ENCODE measurements at places on chromosomes 6 and 20.

GRCh38 chr6:73395875-73396274 lies 1.2 kb downstream of the DDX43 start:
- no peak for DNase-seq

DNA sequence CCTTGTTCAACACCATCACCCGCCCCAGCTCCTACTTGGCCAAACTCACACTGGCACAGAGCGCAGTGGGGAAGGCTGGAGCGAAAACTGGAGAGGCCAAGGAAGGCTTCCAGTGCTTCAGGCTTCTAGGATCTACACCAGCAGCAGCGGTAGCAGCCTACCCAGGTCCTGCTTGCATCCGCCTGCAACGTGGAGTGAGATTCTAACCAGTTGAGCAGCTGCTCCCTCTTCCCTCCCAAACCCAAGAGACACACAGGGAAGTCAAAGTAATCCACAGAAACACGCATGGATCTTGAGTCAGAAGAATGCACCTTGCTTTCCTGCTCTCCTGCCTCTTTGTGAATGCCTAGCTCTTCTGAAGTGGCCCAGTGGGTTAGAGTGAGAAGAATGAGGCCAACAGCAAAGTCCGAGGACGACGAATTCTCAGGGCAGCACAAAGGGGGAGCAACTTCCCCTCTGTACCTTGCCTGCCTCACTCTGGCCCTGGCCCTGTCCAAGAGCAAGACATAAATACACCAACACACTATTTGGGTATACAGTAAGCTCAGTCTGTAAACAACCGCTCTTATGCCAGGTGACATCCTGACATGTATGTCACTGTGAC lies 95.9 kb upstream of the FOXQ1 start:
- DNase-seq, result no peak

DNA sequence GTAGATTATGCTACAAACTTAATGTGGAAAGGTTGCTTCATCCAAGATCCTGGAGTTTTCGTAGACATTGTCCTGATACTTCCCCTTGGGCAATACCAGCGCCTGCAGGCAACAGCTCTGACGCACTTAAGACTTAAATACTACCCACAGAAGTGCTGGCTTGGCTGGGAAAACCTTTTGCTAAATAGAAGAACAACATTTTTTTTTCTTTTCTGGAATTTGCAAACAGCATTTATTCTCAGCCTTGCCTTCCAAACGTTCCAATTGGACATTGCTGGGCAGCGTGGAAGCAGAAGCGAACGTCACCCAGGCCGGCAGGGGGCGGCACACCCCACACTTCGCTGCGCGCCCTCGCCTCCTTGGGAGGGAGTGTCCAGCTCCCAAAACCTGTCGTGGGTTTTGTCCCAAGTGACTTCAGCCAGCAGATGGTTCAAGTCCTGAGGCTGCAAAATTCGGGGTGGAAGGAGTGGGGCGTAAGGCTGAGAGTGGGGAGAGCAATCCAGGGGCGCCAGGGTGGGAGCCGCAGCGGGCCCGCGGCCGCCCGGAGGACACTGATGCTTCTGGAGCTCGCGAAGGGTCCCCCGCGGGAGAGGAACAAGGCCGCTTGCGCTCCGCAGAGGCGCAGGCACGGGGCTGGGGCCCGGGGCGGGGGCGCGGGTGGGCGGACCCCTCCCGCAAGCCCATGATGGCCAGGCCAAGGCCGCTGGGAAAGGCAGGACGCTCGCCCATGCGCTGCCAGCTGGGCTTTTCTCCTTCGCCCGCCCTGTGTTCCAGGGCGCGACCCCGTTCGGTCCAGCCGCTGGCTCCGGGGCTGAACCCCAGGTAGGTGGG lies 60.8 kb upstream of the MAP3K4 start:
- DNase-seq, result peak; percentile 30

DNA sequence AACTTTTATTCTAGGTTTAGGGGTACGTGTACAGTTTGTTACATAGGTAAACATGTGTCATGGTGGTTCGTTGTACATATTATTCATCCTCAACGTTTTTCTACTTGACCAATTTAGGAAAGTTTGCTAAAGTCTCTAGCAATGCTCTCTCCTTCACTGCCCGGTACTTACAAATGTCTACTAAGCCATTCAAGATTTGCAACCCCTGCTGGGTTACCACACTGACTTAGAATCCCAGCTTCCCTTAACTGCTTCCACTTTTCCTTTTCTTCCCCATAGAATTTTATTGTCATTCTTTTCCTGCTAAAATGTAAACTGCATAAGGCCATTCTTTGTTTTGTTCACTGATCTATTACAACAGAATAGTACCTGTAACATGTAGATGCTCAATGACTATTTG lies 97.4 kb downstream of the SMPDL3A start:
- no peak for DNase-seq

GRCh38 chr20:44691424-44692423 lies 23.4 kb upstream of the CCN5 start:
- DNase-seq, result no peak

DNA sequence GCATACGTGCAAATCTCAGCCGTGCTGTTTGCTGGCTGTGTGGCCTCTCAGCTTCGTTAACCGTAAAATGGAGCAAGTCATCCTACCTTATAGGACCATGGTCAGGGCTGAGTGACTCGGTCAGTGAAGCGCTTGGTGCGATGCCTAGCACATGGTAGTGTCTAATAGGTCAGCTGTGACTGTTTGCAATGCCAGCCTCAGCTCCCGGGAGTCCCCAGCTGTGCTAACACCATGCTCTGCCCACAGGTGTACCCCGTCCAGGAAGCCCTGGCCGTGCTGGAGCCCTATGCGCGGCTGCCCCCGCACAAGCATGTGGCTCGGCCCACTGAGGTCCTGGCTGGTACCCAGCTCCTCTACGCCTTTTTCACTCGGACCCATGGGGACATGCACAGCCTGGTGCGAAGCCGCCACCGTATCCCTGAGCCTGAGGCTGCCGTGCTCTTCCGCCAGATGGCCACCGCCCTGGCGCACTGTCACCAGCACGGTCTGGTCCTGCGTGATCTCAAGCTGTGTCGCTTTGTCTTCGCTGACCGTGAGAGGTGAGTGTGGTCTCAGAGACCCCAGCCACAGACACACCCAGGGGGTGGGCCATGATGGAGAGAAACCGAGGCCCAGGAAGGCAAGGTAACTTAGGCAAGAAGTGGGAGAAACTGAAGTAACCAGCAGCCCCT lies 10.6 kb downstream of the TRIB3 start:
- no peak for DNase-seq

GRCh38 chr6:89186762-89187161 lies 30.4 kb downstream of the GABRR1 start:
- DNase-seq, result no peak

- DNase-seq, result no peak
Observed at GRCh38 chr6:25100288-25100687, 164.5 kb upstream of the RIPOR2 start.

- no peak for DNase-seq
Observed at GRCh38 chr20:62661647-62662046, 19.3 kb downstream of the SLCO4A1 start.

GRCh38 chr6:21887231-21888185 lies 294.0 kb downstream of the SOX4 start:
- DNase-seq, result no peak

GRCh38 chr20:58407966-58408557 lies 19.0 kb downstream of the VAPB start:
- DNase-seq, result no peak

DNA sequence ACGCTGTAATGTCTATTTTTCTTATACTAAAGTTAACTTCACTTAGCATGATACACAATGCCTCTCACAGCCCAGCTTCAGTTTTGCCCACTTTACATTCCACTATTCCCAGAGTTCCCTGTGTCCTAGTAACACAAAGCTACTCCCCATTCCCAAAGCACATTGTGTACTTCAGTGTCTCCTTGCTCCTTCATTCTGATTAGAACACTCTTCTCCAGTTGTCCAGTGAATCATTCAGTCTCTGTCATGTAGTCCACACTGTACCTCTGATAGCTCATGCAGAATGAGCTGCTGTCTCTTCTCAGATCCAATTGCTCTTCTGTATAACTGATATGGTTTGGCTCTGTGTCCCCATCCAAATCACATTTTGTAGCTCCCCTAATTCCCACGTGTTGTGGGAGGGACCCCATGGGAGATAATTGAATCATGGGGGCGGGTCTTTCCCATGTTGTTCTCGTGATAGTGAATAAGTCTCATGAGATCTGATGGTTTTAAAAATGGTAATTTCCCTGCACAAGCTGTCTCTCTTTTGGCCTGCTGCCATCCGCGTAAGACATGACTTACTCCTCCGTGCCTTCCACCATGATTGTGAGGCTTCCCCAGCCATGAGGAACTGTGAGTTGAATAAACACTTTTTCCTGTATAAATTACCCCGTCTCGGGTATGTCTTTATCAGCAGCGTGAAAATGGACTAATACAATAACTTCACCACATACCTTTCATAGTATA lies 2.1 kb upstream of the TMX4 start:
- DNase-seq, result no peak

- no peak for DNase-seq
Observed at GRCh38 chr6:73388433-73388799, 6.2 kb upstream of the DDX43 start.

DNA sequence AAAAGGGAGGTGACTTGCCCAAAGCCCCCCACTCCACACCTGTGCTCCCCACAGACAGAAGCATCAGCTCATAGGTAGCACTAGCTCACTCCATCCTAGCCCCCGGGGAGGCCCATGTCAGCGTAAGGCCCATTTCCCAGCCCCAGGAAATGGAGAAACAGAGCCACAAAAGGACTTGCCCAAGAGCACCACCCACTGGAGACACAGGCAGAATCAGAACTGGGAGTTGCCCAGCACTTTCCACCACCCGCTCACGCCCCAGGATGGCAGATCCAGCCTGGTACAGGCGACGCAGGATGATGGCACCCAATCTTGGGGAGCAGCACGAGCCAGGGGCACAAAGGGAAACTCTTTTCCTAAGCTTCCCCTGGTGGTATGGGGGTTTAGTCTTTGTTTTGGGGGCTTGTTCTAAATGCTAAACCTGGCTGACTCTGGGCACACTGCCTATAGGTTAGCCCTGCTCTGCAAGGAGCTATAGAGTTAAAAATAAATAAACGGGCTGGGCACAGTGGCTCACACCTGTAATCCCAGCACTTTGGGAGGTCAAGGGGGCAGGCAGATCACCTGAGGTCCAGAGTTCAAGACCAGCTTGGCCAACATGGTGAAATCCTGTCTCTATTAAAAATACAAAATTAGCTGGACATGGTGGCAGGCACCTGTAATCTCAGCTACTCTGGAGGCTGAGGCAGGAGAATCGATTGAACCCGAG lies 11.8 kb downstream of the C20orf203 start:
- no peak for DNase-seq

GRCh38 chr20:6925744-6926278 lies 158.3 kb downstream of the BMP2 start:
- DNase-seq, result no peak

- DNase-seq, result peak; percentile 6
Observed at GRCh38 chr20:58481481-58482021, 33.6 kb downstream of the APCDD1L start.

DNA sequence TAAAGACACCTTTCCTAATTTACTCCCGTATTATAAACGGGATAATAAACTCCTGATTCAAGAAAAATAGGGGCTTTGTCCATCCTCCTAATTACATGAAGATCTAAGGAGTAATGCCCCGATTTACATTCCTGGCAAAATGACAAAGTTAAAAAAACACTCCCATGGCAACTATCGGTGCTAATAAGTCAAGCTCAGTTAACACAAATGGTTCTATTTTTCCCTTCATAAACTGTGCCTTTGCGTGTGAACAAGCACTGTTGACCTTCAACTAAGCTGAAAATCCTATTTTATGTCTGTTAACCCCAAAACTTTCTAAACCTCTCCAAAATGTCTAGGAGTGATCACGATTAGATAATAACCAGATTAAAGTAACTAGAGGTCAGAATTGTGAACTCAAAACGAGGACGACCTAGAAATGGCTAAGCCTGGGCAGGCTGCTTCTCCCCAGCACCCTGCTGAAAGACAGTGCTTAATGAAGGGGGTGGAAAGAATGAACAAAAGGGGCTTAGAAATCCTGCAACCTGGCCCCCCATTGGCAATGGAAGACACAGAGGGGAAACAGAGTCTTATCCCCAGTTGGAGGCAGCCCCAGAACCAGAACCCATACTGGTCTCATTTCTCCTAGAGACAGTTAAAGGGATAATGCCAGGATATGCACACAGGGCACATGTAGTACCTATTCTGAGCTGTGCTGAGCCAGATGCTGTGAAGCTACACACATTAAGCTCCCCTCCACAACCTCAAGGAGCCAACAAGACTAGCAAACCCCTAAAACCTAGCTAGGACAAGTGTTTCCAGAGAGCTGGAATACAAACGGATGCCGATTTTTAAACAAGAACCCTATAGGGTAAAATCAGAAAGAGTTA lies 23.0 kb downstream of the SLC23A2 start:
- no peak for DNase-seq

- DNase-seq, result no peak
Observed at GRCh38 chr6:80690551-80691131, 584.2 kb downstream of the BCKDHB start.

GRCh38 chr20:24764027-24764793 lies 184.9 kb upstream of the CST7 start:
- DNase-seq, result no peak

- no peak for DNase-seq
Observed at GRCh38 chr6:139925894-139926641, 551.6 kb upstream of the CITED2 start.

DNA sequence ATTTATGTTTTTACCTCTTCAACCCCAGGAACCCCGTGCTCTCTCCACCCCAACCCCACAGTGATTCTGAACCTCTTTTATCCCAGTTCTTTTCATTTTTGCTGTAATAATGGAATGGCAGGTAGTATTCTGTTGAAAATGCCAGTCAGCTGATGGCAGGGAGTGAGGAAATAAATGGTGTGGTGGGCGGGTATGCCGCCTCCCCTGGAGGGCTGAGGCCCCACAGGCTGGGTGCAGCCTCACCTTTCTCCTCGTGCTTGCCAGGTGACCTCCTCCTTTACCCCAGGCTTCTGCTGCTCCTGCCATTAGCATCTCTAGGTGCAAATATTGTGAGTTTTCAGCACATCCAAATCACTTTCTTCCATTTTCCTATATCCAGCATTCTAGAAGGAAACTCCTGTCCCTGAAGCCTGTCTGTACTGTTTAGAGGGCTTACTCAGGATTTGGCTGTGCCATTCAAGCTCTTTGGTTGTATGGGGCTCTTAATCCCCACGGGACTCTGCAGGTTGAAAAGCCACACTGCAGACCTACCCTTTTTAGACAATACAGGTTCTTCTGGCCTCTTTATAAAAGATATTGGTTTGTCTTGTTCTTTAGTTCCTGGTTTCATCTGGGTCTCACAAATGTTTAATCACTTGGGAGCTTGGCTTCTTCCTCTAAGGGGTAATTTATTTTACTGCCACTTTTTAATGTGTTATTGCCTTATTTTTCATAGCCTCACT lies 201.8 kb downstream of the JARID2 start:
- no peak for DNase-seq

DNA sequence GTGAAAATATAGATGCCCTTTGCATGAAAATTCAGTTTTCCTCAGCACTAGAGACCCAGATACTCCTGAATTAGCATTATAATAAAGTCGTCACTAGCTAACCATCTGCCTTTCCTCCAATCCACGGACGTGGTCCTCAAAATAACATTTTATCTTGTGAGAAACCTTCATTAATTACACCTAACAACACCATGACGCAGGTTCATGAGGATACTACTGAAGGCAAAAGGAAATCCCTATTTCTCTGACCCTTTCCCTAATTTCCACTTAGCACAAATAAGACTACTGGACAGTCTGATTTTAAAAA lies 1.3 kb upstream of the PNISR start:
- no peak for DNase-seq

Data from activated T-helper 1 cell treated with Interleukin-2 at 50 U/mL for 16 hours (primary cell).